ENCODE measurements at places on chromosomes 6 and 20.

DNA sequence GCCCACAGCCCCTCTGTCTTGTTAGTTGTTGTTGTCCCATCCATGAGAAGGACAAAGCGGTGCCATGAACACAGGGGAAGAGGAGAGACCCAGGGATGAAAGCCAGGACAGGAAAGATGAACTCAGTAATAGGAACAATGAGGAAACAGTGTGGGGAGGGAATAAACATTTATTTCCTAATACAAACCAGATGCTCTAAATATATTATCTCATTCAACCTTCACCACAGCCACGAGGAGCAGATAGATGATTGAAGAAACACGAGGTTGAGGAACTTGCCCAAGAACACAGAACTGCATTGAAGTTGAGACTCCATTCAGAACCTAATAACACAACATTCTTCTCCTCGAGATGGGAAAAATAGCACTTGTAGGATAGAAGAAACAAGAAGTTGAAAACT is 53.0 kb upstream of the AIG1 start:
- peaks cover 13% of the 10 kb centered on the region for H3K27me3 ChIP-seq
- no peaks in the 10 kb centered on the region for H3K36me3 ChIP-seq
- H3K27ac ChIP-seq: no peak overlapping the region
- no peak for DNase-seq
- no peak overlapping the region for H3K4me3 ChIP-seq

DNA sequence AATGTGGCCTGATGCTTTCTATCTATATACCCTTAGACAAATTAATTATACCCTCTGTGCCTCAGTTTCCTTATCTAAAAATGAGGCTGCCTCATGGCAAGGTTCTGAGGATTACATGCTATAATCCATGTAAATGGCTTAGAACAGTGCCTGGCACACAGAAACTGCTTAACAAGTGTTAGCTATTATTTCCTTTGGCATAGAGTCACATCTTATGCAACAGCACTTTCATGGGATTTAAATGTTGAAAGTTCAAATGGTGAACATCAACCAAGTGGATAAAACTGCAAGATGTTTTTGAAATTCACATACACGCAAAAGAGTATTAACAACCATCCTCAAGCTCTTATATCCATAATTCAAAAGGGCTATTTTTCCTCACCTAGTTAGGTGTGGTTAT is 202.8 kb upstream of the JAG1 start:
- H3K4me1 ChIP-seq: no peaks in the 10 kb centered on the region
- no peak overlapping the region for H3K27ac ChIP-seq
- no peaks in the 10 kb centered on the region for H3K27me3 ChIP-seq
- DNase-seq: no peak

DNA sequence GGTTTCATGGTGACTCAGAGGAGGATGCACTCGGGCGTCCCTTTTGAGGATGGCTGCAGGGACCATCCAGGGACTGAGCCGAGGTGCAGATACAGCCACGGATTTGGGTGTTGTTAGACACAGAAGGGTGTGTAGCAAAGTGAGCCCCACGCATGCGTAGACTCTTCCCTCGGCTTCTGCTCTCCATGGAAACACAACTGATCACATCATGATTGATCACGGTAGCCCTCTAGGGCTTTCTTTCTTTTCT is 606 bp upstream of the ULBP1 start:
- H3K27ac ChIP-seq: peak overlapping the region; percentile 88
- H3K4me3 ChIP-seq: peak overlapping the region; percentile 91
- peak; percentile 35 for DNase-seq
- peaks cover 3% of the 10 kb centered on the region for H3K36me3 ChIP-seq
- peaks cover 74% of the 10 kb centered on the region for H3K27me3 ChIP-seq

GRCh38 chr20:3648951-3649350 is 14.2 kb downstream of the GFRA4 start:
- no peak for DNase-seq
- H3K4me3 ChIP-seq: no peak overlapping the region
- no peak overlapping the region for H3K27ac ChIP-seq
- peaks cover 1% of the 10 kb centered on the region for H3K27me3 ChIP-seq
- peaks cover 15% of the 10 kb centered on the region for H3K4me1 ChIP-seq

GRCh38 chr20:60310560-60311349 is 352.5 kb downstream of the CDH26 start:
- H3K4me3 ChIP-seq: no peak overlapping the region
- H3K27ac ChIP-seq: no peak overlapping the region
- H3K4me1 ChIP-seq: no peaks in the 10 kb centered on the region
- no peak for DNase-seq
- H3K36me3 ChIP-seq: no peaks in the 10 kb centered on the region
- no peaks in the 10 kb centered on the region for H3K27me3 ChIP-seq

- peaks cover 7% of the 10 kb centered on the region for H3K27me3 ChIP-seq
- no peak for DNase-seq
- H3K4me1 ChIP-seq: no peaks in the 10 kb centered on the region
- no peak overlapping the region for H3K4me3 ChIP-seq
Measured at GRCh38 chr6:144928847-144929246, 643.7 kb downstream of the UTRN start.

GRCh38 chr6:33091957-33092356 is 16.2 kb downstream of the HLA-DPB1 start:
- no peak overlapping the region for H3K4me3 ChIP-seq
- H3K27ac ChIP-seq: no peak overlapping the region
- no peaks in the 10 kb centered on the region for H3K4me1 ChIP-seq
- peak; percentile 35 for DNase-seq
- H3K36me3 ChIP-seq: peaks cover 3% of the 10 kb centered on the region

- H3K27ac ChIP-seq: no peak within 1 kb of the TSS
- H3K36me3 ChIP-seq: no peaks in the 10 kb centered on the region
- H3K4me1 ChIP-seq: no peaks in the 10 kb centered on the region
- H3K4me3 ChIP-seq: no peak within 1 kb of the TSS
- DNase-seq: no peak
- peaks cover 3% of the 10 kb centered on the region for H3K27me3 ChIP-seq
Measured at GRCh38 chr6:10521104-10521808, at the start of gene GCNT2. TSS of gene GCNT2 (plus strand) at chr6:10521351. CDS start at chr6:10528912, 7,561 bp downstream.

DNA sequence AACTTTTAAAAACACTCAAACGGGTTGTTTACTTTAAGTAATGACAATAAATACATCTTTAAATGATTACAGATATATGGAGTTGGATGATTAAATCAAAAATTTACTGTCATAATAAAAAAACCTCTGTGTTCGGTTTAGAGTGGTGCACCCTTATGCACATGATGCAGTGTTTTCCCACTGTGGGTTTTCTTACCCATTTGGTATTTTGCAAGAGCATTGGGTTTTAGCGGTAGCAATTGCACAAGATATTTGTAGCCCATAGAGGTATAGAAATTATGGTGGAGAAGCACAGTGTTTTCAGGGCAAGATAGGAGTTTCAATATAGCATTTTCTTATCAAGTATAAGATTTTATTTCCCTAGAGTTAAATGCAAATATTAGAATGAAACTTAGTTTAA is 410.8 kb upstream of the PLCB4 start:
- no peaks in the 10 kb centered on the region for H3K36me3 ChIP-seq
- H3K27ac ChIP-seq: no peak overlapping the region
- H3K27me3 ChIP-seq: no peaks in the 10 kb centered on the region

- no peaks in the 10 kb centered on the region for H3K36me3 ChIP-seq
- no peak overlapping the region for H3K4me3 ChIP-seq
- no peak for DNase-seq
- no peaks in the 10 kb centered on the region for H3K27me3 ChIP-seq
- H3K27ac ChIP-seq: no peak overlapping the region
Measured at GRCh38 chr20:33531885-33532284, 42.0 kb downstream of the CBFA2T2 start.

GRCh38 chr6:15280028-15280427 is 34.2 kb downstream of the JARID2 start:
- no peak overlapping the region for H3K4me3 ChIP-seq
- peaks cover 13% of the 10 kb centered on the region for H3K36me3 ChIP-seq
- H3K27me3 ChIP-seq: no peaks in the 10 kb centered on the region
- no peak for DNase-seq

DNA sequence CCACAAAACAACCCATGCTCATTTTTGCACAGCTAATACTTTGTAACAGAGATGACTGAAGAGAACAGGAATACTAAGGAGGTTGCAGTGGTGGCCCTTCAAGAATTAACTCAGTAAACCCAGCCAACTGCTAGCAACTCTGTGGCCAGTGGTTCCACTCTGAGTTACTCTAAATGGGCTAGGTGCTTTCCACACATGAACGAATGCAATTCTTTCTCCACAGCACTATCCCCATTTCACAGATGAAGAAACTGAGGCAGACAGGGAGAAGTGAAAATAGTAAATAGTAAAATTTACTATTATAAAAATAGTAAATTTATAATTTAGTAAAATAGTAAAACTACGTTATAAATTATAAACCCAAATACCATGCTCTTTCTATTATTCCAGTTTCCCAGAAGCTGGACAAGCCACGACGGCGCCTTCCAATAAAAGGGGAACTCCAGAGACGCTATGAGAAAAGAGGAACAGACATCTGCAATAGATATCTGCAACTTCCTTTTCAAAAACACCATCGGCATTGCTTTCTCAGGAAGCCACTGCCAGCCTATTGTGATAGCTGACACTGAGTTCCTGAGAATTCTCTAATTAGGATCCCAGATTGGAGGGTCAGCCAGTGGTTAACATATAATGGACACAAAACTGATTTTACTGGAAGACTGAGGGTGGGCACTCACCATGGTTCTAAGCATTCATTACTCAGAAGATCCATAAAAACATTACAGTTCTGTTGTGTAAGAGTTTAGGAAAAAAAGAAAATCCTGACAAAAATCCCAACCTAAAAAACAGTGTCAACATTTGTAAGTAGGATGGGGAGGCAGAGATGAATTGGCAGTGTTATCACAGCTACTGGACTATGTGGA is 16.2 kb downstream of the FKBP1A start:
- no peak for DNase-seq
- H3K4me1 ChIP-seq: peaks cover 89% of the 10 kb centered on the region
- H3K27me3 ChIP-seq: no peaks in the 10 kb centered on the region
- H3K27ac ChIP-seq: peak overlapping the region; percentile 81
- H3K4me3 ChIP-seq: peak overlapping the region; percentile 52

DNA sequence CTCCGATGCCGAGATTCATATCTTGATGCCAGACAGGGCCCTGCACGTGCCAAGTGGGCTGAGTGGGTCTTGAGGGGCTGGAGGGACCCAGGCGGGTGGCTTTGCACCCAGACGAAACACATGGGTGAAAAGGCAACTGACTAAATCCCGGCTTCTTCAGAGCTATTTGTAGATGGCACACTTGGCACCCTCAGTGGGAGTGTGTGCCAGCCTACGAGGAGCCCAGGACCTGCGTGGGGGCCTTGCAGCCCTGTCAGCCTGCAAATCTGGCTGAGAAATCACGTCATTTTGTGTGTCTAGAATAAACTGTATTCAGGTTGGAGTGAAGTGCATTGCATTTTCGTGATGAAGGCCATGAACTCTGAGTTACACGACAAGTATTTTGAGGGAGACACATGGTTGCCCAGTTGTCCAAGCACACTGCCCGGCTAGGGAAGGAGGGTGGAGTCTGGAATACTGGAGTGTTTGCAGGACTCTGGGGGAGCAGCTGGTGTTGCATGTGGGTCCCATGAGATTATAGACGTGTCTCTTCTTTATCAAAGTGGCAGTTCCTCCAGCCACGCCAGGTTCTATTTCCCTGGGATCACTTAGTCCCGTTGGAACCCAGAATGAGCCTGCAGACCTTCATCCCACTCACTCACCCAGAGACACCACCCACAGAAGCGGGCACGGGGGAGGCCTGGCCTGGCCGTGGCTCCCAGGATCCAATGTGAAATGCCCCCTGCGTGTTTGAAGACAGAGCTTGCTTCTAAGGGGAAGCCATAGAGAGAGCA is 60.2 kb downstream of the DLL1 start:
- H3K4me3 ChIP-seq: no peak overlapping the region
- H3K4me1 ChIP-seq: no peaks in the 10 kb centered on the region
- no peak overlapping the region for H3K27ac ChIP-seq

GRCh38 chr6:147195510-147195909 is 8.7 kb upstream of the STXBP5 start:
- H3K36me3 ChIP-seq: no peaks in the 10 kb centered on the region
- DNase-seq: no peak
- H3K27me3 ChIP-seq: no peaks in the 10 kb centered on the region
- H3K4me3 ChIP-seq: no peak overlapping the region
- peak overlapping the region; percentile 85 for H3K27ac ChIP-seq

- no peak for DNase-seq
- H3K4me3 ChIP-seq: no peak overlapping the region
- H3K27ac ChIP-seq: no peak overlapping the region
- no peaks in the 10 kb centered on the region for H3K36me3 ChIP-seq
- peaks cover 2% of the 10 kb centered on the region for H3K27me3 ChIP-seq
- H3K4me1 ChIP-seq: no peaks in the 10 kb centered on the region
Measured at GRCh38 chr20:60034231-60035110, 76.2 kb downstream of the CDH26 start.

DNA sequence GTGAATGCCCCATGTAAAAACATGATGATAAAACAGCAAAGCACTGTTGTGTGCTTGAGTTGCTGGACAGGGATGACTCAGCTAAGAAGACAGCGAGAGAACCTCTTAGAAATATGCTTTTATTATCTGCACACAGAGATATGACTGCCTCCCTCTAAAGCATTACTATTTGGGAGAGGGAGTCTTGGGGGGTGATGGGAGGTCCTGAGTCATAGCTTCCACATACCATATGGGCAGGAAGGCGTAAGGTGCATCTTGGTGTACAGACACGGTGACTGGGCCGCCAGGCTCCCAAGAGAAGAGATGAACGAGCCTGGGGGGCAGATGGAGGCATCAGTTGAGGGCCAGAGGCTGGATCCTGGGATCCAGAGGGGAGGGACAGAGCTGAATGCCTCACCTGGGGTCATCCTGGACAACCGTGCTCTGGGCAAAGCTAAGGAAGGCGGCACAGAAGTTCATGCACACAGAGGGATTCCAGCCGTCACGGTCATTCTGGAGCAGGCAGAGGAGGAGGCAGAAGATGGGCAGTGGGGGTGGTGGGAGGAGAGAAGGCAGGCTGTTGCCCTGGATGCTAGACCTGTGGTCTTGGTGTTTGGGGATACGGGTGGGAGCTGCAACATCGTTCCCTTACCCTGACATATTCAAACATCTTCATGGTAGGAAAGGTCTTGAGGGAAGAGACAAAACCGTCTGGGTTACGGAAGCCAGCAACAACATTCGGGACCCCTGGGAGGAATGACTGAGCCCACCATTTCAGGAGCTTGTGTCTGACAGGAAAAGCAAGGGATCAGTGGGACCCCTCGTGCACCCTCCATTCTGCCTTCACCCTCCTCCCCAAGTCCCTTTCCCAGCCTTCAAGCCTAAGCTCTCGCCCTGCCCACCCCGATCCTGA is 2.0 kb downstream of the DXO start:
- no peaks in the 10 kb centered on the region for H3K27me3 ChIP-seq
- peak overlapping the region; percentile 80 for H3K4me3 ChIP-seq
- no peak for DNase-seq
- peaks cover 36% of the 10 kb centered on the region for H3K4me1 ChIP-seq

DNA sequence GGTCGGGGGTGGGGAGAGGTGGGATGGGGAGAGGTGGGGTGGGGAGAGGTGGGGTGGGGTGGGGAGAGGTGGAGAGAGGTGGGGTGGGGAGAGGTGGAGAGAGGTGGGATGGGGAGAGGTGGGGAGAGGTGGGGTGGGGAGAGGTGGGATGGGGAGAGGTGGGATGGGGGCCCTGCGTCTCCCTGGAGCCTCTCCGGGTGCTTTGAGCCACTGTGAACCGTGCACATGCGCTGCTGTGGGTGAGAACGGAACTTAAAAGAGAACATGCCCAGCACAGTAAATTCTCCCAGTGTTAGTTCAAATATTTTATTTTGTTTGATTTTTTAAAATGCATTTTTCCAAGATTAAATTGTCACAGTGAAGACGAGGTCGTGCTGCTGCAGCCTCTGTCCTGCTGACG is 16.7 kb downstream of the SS18L1 start:
- no peak for DNase-seq
- no peak overlapping the region for H3K4me3 ChIP-seq
- peaks cover 12% of the 10 kb centered on the region for H3K4me1 ChIP-seq
- H3K36me3 ChIP-seq: peaks cover 18% of the 10 kb centered on the region
- H3K27me3 ChIP-seq: peaks cover 2% of the 10 kb centered on the region
- H3K27ac ChIP-seq: no peak overlapping the region

All from activated T-helper 1 cell treated with anti-CD3 and anti-CD28 coated beads, Interleukin-12 subunit alpha, Interleukin-12 subunit beta, Interleukin-2, Interleukin-4 antibody, amounts not matched to agents 30 ng/mL and 10 ng/mL and 1 ng/mL, durations not matched to agents 14 hours and 24 hours and 36 hours (primary cell).